ENCODE measurements at places on chromosomes 3 and 15.

- DNase-seq, result no peak
These were observed 31.7 kb upstream of the CYP11A1 start for GRCh38 chr15:74399100-74399499.

GRCh38 chr3:111592936-111593335 is 2.2 kb downstream of the ZBED2 start:
- DNase-seq, result no peak

- DNase-seq, result no peak
These were observed 23.1 kb downstream of the SLC30A4 start for GRCh38 chr15:45499426-45499825.

GRCh38 chr3:171358181-171358880 is 101.9 kb downstream of the TNIK start:
- DNase-seq, result no peak

- DNase-seq, result no peak
These were observed 68.9 kb upstream of the GOLGA6B start for GRCh38 chr15:72585476-72586058.

- no peak for DNase-seq
These were observed 25.1 kb upstream of the HERC1 start for GRCh38 chr15:63858881-63859280.

DNA sequence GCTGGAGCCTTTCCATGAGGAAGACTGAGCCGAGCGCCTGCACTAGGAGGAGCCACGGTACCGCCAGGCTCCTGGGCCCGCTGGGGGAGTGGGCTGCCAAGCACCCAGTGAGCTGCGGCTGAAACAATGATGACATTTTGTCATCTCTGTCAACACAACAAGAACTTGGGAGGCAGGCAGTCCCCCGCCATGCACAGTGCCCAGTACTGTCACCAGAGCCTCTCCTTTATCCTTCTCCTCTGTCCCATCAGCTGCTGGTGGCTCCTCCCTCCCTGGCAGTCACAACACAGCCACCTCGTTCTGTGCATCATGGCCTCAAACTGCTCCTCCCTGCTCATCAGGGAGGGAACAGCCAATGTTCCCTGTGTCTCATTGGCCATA is 34.0 kb upstream of the PCSK6 start:
- no peak for DNase-seq

DNA sequence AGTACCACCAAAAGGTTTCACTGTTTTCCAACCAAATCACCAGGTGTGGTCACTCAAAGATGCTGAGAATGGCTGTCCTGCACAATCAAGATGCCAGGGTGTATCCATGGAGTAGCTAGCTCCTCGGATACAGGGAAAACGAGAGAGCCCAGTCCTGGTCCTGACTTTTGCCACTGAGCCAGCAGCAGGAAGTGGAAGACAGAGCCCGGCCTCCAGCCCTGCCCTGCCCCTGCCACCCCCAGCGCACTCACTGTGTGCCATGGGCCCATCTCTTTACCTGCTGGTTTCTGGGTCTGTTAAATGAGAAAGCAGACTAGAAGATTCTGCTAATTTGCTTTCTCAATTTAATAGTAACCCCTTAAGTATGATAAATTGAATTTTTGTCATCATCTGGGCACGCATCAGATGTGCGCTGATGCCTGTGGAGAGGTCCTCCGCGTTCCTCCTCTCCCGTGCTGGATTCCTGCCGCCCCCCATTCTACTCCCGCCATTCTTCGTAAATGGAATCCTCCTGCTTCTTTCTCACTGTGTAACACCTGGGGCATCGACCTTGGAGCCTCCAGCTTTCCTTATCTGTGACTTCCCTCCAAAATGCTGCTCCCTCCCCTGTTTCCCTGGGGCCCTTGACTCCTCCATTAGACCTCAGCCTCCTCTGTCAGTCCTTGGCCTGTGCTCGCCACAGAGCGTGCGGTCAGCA is 18.0 kb downstream of the TNFAIP8L3 start:
- no peak for DNase-seq

- no peak for DNase-seq
These were observed 110.8 kb downstream of the BBX start for GRCh38 chr3:107633327-107634098.

Measured in CD8-positive, alpha-beta memory T cell (primary cell).